ENCODE measurements at places on chromosomes 2 and 18.

DNA sequence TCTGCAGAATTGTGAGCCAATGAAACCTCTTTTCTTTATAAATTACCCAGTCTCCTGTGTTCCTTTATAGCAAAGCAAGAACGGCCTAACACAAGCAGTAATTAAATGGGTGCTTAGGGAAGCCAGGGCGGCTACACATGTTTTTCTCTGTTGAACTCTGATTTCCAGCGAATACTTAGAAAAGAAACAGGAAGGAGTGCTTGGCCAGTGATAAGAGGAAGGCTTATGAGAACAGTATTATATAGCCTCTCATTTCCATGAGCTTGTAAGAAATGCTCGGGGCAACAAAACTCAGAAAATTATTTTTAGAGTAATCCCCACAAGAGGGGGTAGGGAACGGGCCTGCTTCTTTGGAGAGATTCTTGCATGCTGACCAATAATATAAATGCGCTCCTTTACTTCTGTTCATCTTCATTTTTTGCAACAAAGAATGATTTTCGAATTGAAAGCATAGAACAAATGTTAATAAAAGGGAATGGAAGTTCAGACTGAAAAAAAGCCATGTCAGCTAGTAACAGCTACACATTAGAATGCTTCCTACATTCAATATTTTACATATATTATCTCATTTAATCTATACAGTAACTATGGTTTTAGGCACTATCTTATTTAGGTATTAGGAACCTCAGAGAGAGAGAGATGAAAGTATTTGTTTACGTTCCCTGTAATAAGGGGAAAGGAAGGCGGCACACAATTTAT, 49.7 kb upstream of the CCDC85A start:
- DNase-seq, result no peak

- DNase-seq, result no peak
Observed at GRCh38 chr2:215826376-215826775, 187.0 kb downstream of the MREG start.

DNA sequence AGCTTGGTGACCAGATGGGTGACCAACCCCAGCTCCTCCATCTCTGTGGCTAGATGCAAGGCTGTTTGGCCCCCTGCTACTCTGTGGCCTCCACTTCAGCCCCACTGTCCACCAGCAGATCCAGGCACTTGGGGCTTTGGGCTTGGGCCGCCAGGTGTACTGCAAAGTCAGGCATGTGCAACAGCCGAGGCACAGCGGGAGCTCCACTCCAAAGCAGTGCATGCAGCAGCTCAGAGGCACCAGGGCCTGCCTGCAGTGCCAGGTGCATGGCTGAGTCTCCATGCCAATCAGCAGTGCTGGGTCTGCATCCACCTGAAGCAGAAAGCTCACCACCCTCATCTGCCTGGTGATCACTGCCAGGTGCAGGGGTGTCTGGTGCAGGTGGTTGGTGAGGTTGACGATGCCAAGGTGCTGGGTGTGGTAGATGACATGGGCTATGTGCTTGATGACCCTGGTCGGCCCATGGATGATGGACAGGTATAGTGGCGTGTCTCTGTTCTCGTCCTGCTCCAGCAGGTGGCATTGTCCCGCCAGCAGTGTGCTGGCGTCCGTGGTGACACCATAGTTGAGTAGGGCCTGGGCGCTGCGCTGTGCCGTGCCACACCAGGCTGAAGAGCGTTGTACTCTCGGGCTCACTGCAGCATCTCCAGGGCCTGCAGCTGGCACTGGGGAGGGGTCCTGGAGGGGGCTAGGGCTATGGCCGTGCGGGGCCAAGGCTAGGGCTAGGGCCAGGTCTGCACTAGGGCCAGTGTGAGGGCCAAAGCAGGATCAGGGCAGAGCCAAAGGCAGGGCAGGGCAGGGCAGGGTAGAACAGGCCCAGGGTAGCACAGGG, 1.0 kb upstream of the ANKRD62 start:
- DNase-seq, result no peak

DNA sequence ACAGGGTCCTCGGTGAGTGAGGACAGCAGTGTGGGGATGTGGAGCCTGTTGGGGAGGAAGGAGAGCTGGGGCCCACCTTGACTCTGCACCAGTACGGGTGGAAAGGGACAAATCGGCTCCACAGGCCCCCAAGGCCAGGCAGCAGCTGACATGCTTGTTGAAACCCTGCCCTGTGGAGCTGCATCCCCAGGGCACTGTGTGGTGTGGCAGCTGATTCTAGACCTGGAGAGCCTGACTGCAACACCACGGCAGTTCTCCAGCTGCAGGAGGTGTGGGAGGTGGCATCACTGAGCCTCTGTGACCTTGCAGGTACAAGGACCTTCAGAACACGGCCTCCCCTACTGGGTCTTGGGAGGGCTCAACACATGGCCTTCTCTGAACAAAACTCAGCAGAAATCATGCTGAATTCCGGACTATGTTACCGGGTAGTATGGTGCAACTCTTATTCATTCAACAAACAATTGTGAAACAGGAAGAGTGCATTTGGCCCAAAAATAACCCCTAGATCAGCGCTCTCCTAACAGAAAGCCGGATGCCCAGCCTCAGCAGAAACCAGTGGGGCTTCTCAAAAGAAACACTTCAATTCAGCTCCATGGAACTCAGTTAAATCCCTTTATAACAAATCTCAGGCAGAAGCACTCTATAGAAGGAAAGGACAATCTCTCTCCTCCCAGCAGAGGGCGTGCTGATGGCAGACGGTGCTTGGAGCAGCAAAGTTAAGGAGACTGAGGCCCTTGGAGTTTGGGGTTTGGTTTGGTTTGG, 104.4 kb upstream of the SALL3 start:
- peak; percentile 14 for DNase-seq

Data from germinal center (tissue), 1 donor.